ENCODE measurements at places on chromosomes 1 and 21.

DNA sequence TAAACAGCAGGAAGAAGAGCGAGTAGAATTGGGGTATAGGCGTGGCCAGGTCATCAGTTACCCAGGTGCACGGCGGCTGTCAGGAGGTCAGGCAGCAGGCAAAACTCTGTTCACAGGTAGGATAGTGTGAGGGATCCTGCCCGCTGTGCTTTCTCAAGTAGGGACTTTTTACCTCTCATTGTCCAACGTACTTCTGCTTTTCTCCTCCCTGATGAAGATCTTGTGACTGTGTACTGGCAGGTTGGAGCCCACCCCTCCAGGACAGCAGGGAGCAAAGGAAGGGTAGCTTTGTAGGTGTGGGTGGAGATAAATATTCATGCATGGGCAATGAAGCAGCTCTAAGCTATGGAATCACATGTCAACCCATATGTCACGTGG is 373.5 kb downstream of the KIF26B start:
- no peak for DNase-seq

GRCh38 chr1:15220825-15221431 is 26.1 kb upstream of the FHAD1 start:
- DNase-seq: no peak

GRCh38 chr21:43624339-43624738 is 34.9 kb downstream of the HSF2BP start:
- no peak for DNase-seq

DNA sequence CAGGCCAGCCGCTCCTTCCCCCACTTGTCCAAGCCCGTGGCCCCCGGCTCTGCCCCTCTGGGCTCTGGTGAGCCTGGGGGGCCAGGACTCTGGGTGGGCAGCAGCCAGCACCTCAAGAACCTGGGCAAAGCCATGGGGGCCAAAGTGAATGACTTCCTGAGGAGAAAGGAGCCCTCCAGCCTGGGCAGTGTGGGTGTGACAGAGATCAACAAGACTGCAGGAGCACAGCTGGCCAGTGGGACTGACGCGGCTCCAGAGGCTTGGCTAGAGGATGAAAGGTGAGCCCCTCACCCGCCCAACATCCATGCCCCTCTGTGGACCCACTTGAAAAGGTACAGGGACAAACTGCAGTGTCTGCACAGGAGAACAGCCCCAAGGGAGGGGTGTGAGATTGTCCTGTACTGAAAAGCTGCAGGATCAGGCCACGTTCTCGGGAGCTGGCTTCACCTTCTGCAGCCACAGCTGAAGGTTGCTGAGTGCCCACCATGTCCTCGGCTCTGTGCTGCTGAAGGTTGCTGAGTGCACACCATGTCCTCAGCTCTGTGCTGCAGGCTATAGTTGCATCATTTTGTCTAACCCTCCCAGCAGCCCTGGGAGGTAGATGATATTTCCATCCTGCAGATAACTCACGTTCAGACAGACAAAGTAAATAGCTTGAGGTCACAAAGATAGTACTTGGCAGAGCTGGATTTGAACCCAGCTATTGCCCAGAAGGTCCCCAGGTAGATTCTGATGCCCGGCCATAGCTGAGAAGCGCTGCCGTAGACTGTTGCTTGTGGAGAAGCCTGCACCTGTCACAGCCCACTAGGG is 618 bp downstream of the C1orf226 start:
- no peak for DNase-seq

- no peak for DNase-seq
These were observed 48.1 kb upstream of the KCNA3 start for GRCh38 chr1:110722807-110723206.

DNA sequence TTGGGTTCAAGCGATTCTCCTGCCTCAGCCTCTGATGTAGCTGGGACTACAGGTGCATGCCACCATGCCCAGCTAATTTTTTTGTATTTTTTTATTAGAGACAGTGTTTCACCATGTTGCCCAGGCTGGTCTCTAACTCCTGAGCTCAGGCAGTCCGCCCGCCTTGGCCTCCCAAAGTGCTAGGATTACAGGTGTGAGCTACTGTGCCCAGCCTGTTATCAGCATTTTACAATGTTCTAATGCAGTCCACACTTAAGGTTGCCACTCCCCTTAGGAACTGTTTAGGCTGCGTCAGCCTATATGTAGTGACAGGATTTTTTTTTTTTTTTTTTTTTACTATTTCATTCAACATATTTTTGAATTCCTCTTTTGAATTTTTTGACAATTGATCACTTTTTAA is 30.2 kb downstream of the AGPAT3 start:
- DNase-seq: no peak

- no peak for DNase-seq
These were observed 119.8 kb downstream of the RGS21 start for GRCh38 chr1:192436441-192437078.

DNA sequence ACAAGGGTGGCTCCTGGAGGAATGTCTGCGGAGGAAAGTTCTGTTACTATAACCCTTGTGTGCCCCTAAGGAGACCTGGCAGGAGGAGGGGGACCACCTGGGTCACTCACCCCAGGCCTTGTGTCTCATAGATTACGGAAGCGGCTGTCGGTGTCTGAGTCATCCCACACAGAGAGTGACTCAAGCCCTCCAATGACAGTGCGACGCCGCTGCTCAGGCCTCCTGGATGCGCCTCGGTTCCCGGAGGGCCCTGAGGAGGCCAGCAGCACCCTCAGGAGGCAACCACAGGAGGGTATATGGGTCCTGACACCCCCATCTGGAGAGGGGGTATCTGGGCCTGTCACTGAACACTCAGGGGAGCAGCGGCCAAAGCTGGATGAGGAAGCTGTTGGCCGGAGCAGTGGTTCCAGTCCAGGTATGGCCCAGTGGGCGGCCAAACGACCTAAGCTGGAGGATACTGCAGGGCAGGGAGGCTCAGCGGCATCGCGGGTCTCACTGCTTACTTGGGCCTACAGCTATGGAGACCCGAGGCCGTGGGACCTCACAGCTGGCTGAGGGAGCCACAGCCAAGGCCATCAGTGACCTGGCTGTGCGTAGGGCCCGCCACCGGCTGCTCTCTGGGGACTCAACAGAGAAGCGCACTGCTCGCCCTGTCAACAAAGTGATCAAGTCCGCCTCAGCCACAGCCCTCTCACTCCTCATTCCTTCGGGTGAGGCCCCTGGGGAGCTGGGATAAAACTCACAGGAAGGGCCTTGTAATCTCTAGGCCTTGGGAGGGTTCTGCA is 101.4 kb downstream of the PIK3R3 start:
- DNase-seq: no peak

GRCh38 chr1:41521766-41522165 is 37.3 kb upstream of the EDN2 start:
- DNase-seq: no peak

- peak; percentile 75 for DNase-seq
These were observed 29.7 kb upstream of the KIRREL1 start for GRCh38 chr1:157963713-157964112.

GRCh38 chr1:66552829-66553228 is 18.9 kb downstream of the SGIP1 start:
- peak; percentile 33 for DNase-seq

DNA sequence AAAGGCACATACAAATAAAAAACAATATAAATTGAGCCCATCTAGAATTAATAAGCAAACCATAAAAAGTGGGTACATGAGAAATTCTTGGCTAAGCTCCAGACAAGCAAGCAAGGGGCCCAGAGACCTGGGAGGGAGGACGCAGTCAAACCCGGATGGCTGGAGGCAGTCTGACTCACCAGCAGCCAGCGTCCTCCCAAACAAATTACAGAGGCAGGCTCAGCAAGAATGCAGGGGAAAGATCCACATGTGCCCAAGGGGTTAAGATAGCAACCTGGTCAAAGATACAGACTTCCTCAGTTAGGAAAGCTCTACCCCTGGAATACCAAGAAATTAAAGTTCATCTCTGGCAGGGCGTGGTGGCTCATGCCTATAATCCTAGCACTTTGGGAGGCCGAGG is 7.4 kb upstream of the TIAM1 start:
- peak; percentile 28 for DNase-seq

DNA sequence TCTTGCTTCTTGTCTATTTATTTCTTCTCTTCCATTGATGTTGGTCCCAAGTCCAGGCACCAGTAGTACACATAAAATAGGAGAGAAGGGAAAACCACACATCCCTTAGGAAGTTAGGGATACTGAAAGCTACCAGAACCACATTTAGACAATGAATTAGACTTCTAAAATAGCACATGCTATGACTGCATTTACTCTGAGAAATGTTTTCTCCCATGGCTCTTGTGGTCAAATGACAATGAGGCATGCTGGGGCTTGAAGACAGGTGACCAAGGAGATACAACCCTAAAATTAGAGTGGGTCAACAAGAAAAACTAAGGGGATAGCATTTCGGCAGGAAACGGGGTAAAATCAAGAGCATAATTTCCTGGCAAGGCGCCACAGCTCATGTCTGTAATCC is 17.1 kb downstream of the MTOR start:
- DNase-seq: no peak

GRCh38 chr21:28663754-28664153 is 328.9 kb downstream of the LTN1 start:
- DNase-seq: no peak

DNA sequence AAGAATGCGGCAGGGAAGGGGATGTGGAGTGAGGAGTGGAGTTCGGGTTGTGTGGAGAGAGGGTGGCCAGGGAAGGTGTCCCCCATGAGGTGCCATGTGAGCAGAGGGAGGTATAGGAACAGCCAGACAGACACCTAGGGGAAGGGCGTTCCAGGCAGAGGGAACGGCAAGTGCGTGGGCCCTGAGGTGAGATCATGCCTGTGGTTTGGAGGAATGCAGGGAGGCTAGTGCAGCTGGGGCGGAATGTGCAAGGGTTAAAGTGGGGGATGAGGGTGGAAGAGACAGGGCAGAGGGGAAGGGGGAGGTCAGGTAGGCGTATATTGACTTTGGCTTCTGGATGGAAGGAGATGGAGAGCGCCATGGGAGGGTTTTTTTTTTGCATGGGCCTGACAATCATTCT is 31.6 kb upstream of the PADI6 start:
- no peak for DNase-seq

DNA sequence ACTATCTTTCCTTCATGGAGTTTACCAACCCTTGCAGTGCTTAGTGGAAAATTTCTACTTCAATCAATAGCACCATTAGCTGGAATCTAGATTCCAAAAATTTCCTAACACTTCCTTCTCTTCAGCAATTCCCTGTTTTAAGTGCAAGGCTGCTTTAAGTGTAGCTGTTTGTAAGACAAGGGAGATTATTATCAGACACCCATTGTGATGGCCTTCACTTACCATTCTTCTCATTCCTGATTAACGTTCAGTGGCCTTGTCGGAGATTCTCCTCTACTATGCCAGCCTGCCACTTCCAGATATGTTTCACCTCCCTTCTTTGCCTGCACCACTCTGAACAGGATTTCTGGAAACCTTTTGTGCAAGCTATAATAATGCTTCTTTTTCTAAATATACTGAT is 464.9 kb upstream of the ADGRL2 start:
- DNase-seq: no peak

GRCh38 chr1:68047659-68048026 is 2.8 kb downstream of the DIRAS3 start:
- no peak for DNase-seq

GRCh38 chr1:97743129-97743528 is 177.7 kb downstream of the DPYD start:
- no peak for DNase-seq

- no peak for DNase-seq
These were observed 3.7 kb upstream of the SEMA4A start for GRCh38 chr1:156149374-156150332.

DNA sequence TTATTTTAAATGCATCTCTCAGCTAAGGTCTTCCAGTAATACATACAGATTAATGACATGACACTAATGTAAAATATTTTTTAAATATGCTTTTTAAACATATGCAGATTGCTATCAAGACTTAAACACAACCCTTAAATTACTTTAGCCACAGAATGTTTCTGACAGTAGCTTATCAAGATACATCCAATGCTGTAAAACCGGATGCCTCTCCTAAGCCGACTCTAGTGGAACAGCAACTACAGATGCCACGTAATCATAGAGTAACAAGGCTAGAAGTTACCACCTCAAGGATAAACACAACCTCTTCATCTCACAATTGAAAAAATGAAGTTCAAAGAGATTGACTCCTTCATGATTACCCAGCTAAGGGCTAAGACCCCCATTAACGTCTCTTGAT is 68.4 kb downstream of the ZZZ3 start:
- no peak for DNase-seq

DNA sequence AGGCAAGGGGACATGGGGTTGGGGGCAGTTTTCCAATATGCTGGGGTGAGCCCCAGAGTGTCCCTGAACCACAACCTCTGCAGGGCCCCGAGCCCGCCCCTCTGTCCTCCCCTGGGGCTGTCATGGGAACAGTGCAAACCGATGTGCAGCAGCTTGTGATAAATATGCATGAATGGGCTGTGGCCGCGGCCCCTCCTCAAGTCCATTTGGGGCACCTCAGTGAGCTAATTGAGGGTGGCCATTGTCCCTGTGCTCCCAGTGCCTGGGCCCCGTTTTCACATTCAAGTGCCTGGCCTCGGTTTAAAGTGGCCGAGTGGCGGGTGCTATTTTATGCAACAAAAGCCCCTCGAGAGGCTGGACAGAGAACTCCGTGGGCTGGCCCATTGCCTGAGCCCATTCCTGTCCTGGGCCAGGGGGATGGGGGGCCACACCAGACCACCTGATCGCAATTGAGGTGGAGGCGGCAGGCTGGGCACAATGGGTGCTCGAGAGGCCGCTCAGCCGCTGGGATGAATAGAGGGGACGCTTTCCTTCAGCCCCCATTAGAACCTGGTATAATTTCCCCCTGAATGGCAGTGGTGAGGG is 193.7 kb downstream of the FOXD2 start:
- no peak for DNase-seq

- DNase-seq: peak; percentile 11
These were observed 16.7 kb downstream of the LURAP1 start for GRCh38 chr1:46219551-46220520.

GRCh38 chr1:933603-933940 is 9.8 kb downstream of the SAMD11 start:
- DNase-seq: no peak

DNA sequence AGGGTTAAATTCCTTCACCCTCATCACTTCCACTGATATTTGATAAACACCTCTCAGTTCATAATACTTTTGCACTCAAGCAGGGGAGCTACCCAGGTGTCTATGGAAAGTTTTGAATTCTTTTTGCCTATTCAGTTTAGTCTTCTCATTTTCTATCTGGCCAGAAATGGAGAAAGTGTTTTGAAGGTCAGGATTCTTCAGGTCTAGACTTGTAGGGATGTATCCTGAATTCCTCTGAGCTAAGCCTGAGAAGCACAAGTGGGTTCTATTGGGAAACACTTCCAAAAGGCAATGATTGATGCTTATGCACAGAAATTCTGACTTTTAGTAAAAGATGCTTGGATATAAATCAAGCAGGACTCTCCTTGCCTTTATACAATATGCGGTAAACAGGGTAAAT is 217.8 kb upstream of the HOOK1 start:
- no peak for DNase-seq

DNA sequence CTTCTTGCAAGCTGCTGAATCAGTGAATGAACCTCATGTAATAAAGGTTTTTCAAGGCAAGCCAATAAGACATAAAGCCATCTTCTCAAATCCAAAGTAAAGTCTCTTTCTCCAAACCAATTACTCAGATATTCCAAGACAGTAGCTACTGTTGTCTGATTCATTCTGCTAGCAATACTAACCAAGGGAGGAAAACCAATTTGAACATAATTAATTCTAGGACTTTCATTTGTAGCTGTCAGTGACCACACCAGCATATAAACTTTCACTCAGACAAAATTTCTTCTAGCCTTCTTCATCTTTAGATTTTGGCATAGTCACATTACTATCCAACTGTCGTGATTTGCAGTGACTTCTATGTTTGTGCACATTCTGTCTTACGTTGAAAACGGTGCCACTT is 10.5 kb upstream of the INTS3 start:
- no peak for DNase-seq

GRCh38 chr1:924656-925560 is 1.2 kb downstream of the SAMD11 start:
- DNase-seq: peak; percentile 33

Data from fibroblast of the aortic adventitia (primary cell).